NT2/D1 (cell line): ENCODE measurements at places on chromosomes 11 and 22.

DNA sequence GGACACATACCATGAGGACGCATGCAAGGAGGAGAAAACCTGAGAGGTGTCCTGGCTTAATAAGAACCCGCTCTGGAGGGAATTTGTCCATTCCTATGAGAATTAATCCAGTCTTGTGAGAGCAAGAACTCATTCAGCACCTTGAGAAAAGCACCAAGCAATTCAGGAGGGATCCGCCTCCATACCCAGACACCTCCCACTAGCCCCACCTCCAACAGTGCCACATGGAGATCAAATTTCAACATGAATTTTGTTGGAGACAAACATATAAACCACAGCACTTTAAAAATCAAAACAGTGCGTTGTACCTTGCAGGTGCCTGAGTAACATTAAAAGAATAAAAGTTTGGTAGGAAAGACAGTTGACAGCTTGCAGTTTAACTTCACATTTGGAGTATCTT lies 11.4 kb downstream of the UBE4A start:
- DNase-seq = no peak

DNA sequence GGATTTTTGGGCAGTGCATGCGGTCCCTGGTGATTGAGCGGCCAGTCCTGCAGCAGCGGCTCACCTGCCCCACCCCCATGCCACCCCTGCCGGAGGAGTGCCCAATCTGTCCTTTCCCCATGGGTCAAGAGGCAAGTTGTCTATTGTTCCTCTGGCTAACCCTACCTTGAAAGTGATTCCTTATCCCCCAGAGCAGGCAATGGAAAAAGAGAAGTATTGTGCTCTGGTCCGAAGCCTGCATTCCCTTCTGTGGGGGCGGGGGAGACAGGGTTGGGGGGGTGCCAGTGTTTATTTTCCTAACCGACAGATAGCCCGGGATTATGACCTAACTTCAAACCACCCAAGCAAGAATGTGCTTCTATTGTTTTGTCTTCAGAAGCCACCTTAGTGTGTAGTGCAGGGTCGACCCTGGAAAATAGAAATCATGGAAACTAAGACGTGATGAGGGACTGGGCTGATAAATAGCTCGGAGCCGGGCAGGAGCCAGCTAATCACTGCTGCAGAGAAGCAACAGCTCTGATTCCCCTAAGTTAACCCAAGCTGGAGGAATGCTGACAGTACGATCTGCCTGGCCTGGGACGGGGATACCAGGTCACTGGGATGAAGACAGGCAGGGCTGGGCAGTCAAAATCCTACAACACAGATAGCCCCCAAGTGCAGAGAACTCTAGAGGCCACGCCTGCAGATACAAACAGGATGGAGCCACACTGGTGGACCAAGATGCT lies 38.7 kb upstream of the ATXN10 start:
- DNase-seq = no peak

- DNase-seq = no peak
Measured at GRCh38 chr22:25494774-25495173, 69.7 kb upstream of the GRK3 start.

DNA sequence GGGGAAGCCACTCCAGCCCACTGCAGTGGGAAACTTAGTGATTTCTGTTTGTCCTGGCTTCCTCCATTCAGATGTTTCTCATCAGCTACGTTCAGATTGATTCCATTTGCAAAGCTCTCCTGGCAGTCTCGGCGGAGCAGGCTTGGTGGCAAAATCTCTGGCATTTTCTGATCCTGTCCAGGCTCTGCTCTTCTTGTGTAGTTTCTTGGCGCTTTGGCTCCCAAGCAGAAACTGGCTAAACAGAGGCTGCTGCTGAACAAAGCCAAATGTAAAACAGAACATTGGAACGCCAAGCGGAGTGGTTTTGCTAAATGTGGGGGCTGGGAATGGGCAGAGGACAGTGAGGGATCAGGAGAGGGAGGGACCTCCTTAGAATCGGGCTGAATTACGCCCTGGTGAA lies 36.7 kb downstream of the ADAMTS8 start:
- DNase-seq = no peak

DNA sequence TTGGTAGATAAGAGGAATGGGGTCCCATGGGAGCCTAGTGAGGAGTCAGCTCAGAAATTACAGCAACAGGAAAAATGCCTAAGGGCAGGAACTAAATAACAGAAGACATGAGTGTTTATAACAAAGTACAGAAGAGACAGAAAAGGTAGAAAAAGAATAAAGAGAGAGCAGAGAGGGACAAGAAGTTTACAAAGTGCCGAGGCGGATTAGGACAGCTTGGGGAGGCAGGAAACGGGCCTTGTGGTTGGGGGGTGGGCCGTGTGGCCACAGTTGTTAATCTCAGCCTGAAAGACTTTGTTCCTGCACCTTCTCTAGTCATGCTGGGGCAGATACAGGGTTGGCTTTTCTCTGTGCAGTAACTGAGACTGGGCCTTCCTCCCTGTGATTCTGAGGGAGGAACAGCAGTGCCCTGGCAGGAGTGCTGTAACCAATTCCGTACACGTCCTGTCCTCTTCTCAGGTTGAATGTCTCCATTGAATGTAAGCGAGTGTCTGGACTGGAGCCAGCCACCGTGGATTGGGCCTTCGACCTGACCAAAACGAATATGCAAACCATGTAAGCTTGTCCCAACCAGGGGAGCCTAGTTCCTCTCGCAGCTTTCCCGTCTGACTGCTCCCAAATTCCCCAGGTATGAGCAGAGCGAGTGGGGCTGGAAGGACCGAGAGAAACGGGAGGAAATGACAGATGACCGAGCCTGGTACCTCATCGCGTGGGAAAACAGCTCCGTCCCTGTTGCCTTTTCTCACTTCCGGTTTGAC lies 13.2 kb downstream of the NAA40 start:
- DNase-seq = no peak

- DNase-seq = no peak
Measured at GRCh38 chr11:126878913-126879482, 121.6 kb downstream of the KIRREL3 start.

- DNase-seq = peak; percentile 27
Measured at GRCh38 chr11:103035791-103036434, 56.0 kb downstream of the DCUN1D5 start.

DNA sequence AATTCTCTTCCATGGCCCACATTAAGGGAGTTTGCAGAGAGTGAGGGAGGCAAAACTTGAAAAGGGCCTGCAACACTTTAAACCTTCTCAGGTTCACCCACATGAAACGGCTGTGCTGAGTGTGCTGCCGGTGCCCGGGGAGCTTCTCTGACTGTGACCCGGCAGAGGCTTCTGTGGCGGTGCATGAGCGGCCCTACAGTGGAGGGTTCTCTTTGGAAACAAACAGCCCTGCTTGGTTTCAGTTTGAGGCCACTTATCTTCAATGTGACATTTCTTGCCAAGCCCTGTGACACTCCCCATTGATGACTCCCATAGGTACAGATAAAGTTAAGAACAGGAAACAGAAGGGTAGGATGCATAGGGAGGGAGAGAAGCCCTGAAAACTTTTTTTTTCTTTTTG lies 31.8 kb downstream of the FAM118A start:
- no peak for DNase-seq

DNA sequence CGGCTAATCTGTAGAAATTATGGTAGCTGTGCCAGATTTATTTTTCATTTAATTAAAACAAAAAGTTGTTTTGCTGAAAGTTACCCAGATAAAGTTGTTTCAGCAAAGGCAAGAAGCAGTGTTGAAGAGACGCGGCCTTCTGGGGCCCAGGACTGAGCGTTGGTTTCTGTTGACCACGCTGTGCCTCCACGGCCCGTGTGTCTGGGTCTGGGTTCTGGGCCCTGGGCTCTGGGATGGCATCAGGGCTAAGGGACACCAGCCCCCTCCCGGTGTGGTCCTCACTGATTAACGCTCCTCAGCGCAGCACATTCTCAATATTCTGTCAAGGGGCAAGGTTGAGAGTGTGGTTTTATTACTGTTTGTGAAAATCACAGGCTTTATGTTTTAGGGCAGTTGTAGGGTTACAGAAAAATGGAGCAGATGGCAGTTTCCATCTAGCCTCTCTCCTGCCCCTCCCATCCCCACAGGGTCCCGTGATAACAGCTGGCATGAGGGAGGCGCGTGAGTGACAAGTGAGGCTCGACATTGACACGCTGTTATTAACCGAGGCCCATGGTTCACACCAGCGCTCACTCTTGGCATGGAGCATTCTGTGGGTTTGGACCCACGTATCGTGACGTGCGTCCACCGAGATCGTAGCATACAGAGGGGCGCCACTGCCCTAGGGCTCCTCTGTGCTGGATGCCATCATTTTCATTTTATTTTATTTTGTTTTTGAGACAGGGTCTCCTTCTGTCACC lies 1231.4 kb downstream of the BRD1 start:
- no peak for DNase-seq

DNA sequence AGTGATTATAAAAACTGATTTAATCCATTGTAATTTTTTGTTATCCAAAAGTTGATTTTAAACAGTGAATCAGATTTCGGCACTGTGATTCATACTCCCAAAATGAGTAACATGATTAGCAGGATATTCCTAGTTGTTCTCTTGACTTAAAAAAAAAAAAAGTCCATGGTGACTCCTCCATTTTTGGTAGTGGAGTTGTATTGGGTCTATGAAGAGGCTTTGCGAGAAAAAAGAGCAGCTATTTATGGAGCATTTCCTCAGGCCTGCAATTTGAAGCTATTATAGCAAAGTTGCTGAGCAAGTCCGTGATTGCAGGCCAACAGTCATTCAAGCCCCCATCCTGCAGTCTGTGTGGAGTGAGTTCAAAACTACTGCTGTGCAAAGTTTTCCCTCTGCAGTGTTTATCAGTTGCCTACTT lies 28.8 kb downstream of the YAP1 start:
- no peak for DNase-seq

DNA sequence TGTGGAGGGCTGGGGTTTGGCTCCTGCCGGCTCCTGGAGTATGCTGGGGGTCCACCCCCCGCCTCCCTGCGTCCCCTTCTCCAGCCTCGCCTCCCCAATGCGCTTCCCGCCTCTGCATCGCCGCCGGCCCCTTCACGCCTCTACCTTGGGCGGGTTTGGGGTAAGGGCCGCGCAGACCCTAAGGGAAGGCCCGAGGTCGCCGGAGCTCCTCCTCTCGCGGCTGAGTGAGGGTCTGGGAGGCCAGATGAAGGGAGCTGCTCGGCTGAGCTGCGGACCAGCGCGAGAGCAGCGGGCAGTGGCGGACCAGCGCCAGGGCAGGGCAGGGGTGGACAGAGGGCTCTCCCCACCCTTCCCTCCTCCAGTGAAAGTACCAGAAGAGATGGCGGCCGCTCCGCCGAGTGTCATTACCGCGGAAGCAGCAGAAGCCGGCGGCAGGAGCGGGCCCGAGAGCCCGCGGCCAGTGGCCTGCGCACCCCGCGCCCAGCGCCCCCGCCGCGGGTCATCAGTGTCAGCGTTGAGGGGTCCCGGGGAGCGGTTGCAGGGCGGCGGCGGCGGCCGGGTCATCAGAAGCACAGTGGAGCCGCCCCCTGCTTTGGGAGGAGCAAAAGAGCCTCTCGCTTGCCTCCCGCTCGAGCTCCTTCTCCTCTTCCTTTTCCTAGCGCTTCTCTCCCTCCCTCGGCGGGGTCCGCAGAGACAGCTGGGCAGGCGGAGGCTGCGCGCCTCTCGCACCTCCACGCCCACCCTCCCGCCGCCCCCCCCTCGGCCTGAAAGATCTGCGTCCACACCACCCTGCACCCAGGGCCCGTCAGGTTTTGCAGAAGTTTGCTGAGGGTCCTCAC lies 255.6 kb upstream of the CADM1 start:
- DNase-seq = no peak

DNA sequence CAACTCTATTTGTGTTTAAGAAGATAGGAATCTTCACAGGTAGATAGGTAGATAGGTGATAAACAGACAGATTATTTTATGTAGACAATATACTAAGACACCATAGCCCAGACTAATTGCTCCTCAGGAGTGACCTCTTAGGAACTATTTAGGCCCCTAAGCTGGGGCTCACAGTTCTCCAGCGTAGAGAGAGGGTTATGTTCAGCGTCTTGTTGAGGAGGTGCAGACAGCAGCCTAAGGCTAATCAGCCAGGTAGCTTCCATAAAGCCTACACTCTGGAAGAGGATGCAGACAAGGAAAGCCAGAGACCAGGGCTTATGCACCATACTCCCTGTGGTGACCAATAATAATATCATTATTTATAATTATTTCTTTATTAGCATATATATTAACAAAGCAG lies 705.2 kb downstream of the LRRC4C start:
- DNase-seq = no peak

GRCh38 chr22:37336579-37336978 lies 54.3 kb downstream of the CYTH4 start:
- no peak for DNase-seq

DNA sequence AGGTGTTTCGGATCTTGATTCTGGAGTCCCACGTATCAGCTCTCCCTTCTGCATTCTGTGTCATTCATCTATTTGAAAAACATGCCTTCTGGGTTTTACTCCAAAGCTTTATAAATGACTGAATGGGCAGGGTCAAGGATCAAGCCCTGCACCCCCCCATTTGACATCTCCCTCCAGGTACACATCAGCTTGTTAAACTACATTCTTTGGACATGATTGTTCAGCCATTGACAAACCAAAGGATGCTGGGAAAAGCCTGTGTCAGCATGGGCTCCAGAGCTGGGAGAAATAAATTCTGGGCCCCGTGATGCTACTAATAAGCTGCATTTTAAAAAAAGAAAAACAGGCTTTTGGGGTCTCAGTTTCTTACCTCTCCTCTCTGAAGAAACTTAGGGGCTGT lies 103.7 kb downstream of the DSCAML1 start:
- DNase-seq = no peak

DNA sequence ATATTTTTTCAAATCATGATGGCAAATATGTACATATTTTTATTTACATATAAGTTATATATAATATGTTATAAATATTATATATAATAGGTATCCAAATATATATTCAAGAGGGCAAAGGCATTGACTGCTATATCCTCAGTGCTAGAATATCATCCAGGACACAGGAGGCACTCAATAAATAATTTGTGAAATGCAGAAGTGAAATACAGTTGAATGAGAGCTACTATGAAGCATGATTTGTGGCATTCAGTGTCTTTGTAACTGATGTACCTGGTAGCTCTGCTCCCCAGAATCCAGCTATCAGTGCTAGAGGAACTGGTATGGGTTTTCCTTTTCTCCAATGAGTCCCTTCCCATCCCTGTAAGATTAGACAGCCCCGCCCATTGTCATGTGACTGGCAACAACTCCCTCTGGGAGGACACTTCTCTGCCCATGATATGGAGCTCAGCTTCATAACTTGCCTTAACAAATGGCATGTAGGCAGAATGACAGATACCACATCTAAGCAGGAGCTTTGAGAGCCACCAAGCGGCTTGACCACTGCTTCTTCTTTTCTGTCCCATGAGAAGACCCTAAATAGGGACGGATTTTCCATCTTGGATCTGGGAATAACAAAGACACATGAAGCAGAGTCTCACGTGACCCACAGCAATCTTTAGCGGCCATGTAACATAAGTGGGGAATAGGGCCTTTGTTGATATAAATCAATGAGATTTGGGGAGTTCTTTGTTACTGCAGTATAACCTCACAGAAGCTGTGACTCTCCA lies 10.2 kb upstream of the CD82 start:
- no peak for DNase-seq

- DNase-seq = no peak
Measured at GRCh38 chr11:111403051-111403726, 24.1 kb upstream of the POU2AF1 start.

GRCh38 chr22:26648011-26648497 lies 9.3 kb upstream of the MIAT start:
- DNase-seq = peak; percentile 81
